Stimulated activated CD8-positive, alpha-beta memory T cell treated with anti-CD3 and anti-CD28 coated beads, Interleukin-7, amount 100 ng/mL, for 24 hours (primary cell): ENCODE measurements at places on chromosomes 13 and 19.

- no peak for DNase-seq
Measured at GRCh38 chr19:9289231-9289884, 20.3 kb downstream of the ZNF699 start.

GRCh38 chr19:54376610-54377285 is 12.0 kb upstream of the LAIR1 start:
- no peak for DNase-seq

DNA sequence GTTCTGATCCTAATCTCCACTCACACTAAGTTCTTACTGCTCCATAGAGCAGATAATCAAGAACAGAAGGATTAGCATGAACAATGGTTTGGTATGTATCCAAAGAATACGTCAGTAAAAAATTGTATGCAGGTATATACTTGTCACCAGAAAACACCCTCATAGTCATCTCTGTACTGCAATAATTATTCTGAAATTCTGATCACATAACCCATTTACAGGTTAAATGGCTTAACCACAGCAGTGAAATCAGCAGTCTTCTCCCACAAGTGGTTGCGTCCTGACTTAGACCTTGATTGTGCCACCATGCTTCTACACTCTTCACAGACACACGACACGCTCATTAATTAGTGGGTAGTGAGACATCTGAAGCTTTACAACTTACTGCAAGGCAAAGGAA is 50.9 kb downstream of the LNX2 start:
- DNase-seq, result no peak

DNA sequence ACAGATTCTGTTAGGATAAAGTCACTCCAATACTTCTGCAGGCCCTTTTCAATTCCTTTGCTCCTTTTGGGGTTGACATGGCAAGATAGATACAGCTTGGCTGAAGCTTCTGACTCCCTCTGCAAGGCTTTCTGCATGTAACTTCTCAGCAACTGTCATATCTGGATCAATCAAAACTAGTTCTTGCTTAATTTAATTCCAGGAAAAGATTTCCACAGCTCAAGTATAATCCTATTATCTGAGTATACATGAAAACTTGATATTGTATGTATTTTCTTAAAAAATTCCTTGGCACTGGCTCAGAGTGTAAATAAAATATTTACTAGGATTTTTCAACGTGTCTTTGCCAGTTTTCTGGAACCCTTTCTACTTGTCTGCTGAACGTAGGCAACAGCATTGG is 109.6 kb downstream of the STARD13 start:
- no peak for DNase-seq

GRCh38 chr13:74037762-74038161 is 96.4 kb downstream of the KLF12 start:
- DNase-seq, result no peak

GRCh38 chr13:35469806-35470525 is 6.5 kb downstream of the MAB21L1 start:
- DNase-seq, result no peak

GRCh38 chr19:2783781-2784145 is 690 bp upstream of the SGTA start:
- DNase-seq, result no peak

- DNase-seq, result no peak
Measured at GRCh38 chr13:50170447-50171037, 155.3 kb downstream of the KCNRG start.

DNA sequence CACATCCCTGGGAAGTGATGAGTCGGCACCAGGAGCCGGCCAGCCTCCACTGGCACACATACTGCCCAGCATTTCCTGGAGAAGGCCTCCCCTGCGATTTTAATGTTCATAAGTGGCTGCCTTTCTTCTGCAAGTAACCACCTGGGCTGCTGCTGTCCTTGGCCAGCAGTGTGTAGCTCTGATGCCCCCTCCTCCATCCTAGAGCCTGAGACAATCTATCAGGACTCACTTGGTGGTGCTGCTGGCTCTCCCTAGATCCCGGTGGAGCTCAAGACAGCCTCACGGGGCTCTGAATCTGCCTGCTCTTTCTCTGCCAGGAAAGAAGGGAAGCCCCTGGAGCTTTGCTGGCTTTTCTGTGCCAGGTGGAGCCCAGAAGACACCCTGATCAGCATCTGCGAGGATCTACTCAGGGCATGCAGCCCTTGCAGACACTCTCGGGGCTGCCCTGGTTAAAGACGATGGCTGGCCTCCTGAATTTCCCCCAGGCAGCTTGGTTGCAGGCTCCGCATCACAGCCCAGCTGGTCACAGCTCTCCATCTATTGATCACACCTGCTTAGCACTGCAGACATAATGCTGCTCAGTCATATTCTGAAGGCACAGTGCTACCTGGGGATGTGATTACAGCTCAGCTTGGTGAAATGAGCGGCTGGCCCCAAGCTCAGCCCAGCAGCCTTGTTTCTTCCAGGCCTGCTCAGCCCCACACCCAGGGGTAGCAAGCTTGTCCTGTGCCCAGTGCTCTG is 122.3 kb downstream of the ZDHHC20 start:
- DNase-seq, result no peak

DNA sequence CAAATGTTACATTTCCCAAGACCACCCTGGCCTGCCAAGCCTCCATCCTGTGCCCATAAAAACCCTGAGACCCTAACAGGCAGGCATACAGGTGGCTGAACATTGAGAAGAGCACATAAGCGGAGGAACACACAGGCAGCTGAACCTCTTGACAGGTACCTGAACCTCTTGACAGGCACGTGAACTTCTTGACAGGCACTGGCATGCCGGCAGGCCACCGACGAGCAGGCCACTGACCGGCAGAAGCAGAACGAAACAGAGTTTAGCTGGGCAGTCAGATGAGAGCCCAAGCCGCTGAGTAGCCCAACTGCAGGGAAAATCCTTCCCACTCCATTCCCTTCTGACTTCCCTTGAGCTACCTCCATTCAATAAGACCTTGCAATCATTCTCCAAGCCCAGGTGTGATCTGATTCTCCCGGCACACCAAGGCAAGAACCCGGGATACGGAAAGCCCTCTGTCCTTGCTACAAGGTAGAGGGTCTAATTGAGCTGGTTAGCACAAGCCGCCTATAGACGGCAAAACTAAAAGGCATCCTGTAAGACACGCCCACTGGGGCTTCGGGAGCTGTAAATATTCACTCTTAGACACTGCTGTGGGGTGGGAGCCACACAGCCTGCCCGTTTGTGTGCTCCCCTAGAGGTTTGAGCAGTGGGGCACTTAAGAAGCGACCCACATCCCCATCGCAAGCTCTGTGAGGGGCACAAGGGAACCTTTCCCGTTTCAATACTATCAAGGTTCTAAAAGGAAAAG is 2613.9 kb upstream of the PCDH20 start:
- no peak for DNase-seq

- DNase-seq, result no peak
Measured at GRCh38 chr19:43641333-43641732, 1.7 kb upstream of the CADM4 start.
